NCI-H2081 treated with DMSO at 0.1 percent for 48 hours (cell line): ENCODE measurements at places on chromosomes 2 and 18.

DNA sequence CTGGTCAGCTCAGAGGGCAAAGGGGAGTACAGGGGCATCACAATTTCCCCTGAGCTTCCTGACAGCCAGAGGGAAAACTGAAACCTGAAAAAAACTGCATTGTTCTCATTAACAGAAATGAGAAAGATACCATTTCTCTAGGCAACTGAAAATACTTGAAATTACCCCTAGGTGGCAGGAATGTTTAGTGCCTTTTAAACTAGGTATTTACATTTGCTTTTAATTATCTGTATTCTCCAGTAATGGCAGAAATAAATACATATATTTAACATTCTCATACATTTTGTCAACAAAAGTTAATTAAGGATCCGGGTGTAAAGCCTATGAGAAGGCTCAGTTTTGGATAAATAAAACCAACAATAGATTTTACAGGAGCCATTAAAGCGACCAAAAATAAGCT, 34.5 kb downstream of the RPL31 start:
- DNase-seq, result no peak

- no peak for DNase-seq
These were observed 17.3 kb downstream of the CCDC93 start for GRCh38 chr2:117996525-117996924.

- no peak for DNase-seq
These were observed 144.0 kb downstream of the EML6 start for GRCh38 chr2:54867457-54867856.

- DNase-seq, result no peak
These were observed 139.9 kb downstream of the LRRC30 start for GRCh38 chr18:7370802-7371201.

GRCh38 chr2:21095714-21096113, 28.1 kb upstream of the TDRD15 start:
- DNase-seq, result no peak

DNA sequence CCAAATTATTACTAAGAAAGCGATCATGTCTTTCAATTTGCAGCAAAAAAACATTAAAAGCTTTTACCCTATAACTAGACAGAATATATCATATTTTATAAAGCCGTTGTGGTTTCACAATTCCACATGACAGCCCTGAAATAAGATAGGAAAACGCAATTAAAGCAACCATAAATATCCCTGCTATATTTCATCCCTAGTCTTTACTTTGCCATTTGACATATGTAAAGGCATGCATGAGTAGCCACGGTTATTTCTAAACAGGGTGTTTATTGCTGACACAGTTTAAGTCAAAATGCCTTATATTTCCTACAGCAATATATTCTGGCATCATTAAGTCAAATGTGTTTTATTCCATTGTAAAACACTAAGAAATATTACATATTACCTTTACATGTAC, 239.9 kb downstream of the DSEL start:
- no peak for DNase-seq

DNA sequence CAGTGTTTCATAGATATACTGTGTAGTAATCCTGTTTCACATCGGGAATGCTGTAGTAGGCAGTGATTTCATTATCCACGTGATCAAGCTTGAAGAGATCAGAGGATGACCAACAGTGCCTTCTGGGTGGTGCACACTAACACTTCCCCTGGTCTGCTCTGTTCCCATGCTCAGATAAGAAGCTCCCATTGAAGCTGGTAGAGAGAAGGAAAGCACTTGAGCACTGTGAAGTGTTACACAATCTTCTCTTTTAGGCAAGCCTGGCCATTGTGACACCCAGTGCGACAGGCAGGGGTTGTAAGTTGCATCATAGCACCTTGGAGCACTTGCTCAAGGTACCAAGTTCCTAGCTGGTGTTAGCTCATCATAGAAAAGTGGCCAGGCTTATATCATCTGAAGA, 30.6 kb upstream of the GPD2 start:
- no peak for DNase-seq

DNA sequence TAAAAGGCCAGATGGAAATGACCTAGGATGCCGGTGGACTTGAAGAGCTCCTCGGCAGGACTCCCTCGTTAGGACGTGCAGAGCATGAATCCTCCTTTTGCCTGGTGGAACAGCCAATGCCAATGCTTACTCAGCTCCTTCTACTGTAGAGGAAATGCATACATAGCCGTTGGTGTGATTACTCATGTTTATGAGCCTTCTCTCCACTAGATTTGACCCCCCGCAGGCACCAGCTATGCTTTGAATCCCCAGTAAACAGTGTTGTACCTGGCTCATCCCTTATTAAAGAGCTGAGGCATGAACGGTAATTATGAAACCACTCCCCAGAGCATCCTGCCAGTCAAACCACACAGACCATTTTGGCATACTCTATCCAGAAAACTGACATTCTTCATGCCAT, 172.8 kb downstream of the ANTXR1 start:
- DNase-seq, result no peak

DNA sequence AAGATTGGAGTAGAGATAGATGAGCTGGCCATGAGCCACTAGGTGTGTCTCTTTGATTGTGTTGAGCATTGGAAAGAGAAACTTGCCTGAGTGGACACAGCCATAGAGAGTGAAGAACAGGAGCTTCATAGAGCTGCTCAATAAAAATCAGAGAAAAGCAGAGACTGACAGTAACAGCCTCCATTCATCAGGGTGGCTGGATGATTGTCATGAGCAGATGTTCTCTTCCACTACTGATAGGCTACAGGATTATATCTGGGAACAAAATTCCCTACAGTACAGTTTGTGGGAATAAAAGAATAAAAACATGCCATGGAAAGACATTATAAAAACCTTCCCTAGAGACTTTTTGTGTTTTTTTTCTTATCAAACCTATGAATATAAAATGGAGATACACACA, 404.8 kb upstream of the ACVR2A start:
- no peak for DNase-seq

GRCh38 chr2:28545590-28546200, 49.8 kb downstream of the PLB1 start:
- DNase-seq, result no peak

GRCh38 chr2:128215897-128216642, 102.6 kb downstream of the HS6ST1 start:
- DNase-seq, result no peak

- DNase-seq, result no peak
These were observed 78.6 kb upstream of the MAP3K20 start for GRCh38 chr2:172997031-172997430.

DNA sequence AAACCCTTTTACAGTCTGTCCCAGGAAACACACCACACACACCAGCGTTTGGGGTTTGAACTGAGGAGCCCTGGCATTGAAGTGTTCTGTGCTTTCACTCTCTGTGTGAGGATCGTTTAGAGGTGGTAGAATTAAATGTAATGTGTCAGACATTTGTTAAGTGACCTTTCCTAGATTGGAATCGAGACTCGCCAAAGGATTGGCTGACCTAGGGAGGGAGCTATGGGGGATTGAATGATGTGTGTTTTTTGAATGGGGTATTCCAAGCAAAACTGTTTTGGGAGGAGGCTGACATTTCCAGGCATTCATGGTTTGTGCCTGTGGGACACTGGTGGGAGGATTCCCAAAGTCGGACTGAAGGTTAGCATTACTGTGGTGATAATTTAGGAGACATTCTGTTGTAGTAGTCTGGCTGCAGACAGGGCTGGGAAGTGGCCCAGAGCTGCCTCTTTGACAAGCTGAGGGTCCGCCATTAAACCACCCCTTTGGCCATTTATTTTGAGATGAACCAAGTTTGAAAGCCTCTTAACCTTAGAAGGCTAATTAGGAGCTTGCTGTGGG, 1.7 kb downstream of the MYO1B start:
- no peak for DNase-seq

GRCh38 chr2:141723814-141724213, 407.0 kb downstream of the LRP1B start:
- DNase-seq, result no peak

DNA sequence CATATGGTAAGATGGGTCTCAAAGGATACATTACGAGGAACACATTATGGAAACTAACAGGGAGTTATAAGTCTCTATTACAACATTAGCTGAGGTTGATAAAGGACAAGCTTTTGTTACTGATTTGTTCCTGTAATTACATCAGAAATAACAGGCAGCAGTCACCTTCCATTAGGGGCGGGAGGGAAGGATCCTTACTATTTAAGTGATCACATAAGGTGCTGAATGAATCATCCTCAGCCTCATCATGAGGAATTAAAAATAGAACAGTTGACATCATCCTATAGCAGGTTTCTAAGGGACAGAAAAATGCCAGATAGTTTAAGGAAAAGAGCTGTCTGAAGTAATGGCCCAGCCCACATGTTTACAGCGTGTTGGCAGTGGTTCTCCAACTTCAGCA, 86.9 kb upstream of the MGAT5 start:
- DNase-seq, result no peak

DNA sequence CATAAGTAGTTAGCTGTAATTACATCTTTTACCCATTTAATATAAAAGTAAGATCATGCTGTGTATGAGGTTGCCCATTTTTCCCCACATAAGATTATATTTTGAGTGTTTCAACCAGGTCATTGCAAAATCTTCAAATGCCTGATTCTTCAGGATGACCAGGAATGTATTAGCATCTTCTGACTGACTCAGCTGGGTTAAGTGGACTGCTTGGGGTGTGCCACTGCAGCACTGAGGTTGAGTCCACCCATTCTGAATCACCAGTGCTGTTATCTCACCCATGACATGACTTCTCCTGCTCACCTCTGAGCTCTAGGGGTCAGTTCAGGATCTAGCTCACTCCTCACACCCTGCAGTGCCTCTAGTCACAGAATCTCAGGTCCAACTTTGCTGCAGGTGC, 576.7 kb upstream of the ZEB2 start:
- DNase-seq, result no peak

DNA sequence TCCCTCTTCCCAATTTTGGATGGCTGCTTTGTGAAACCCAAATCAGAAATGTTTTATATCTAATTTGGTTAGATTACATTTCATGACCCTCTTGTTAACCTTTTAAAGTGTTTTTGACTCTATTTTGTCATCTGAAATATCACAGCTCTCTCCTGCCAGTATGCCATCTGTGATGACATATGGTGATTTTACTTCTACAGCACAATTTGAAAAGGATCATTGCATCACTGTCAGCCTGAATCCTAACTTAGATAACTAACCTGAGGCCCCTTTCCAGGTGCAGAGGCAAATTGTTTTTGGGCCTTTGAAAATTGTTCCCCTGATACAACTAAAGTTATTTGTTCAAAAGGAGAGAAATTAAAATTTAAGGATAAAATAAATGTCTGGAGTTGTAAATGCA, 1023.4 kb upstream of the LRRTM1 start:
- DNase-seq, result no peak

DNA sequence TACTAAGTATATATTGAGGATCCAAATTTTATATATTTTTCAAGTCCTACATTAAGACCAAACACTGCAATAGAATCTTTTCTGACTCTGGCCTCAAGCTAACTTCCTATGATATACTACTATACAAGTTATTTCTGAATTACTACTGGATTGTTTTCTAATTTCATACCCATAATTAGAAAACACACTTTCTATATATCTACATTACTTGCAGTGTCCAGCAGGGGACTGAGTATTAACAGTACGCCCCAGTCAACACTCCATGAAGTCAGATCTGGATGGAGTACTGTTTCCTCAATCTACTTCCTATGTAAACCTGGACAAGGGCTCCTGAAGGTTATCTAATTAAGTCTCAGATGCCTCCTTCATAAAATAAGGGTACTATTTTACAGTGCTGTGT, 26.5 kb downstream of the RMP24 start:
- no peak for DNase-seq

DNA sequence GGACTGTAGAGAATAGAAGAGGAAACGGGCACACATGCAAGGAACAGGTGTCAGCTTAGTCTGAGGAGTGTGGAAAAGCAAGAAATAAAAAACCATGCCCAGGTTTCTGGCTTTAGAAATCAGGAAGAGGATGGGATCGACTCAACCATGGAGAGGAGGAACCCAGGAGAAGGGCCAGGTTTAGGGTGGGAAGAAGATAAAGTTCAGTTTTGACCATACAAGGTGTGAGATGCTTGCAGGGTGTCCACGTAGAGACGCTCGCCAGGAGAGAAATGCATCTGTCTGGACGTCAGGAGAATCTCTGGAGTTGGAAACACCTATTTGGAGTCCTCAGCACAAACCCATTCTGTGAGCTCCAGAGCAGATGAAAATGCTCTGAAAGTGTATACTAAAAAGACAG, 275.1 kb downstream of the CYRIA start:
- DNase-seq, result no peak

- DNase-seq, result no peak
These were observed 20.7 kb downstream of the CRYGD start for GRCh38 chr2:208103616-208104015.
